ELR (cell line): ENCODE measurements at places on chromosomes 11 and 22.

- DNase-seq: no peak
Measured at GRCh38 chr11:110061296-110061695, 31.9 kb upstream of the ZC3H12C start.

DNA sequence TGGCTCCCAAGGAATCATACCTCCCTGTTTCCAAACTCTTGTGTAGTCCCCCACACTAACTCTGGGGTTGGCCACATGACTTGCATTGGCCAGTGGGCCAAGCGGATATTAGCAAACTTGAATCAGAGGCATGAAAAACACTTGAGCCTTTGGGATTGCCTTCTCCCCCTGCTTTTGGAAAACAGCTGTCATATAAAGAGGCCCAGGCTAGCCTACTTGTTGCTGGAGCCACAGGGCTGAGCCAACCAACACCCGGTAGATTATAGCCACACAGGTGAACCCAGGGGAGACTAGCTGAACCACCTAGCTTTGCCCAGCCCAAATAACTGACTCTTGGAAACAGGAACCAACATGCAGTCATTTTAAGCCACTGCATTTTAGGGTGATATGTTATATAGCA is 354.8 kb downstream of the TENM4 start:
- DNase-seq: no peak

GRCh38 chr11:76630600-76631281 is 39.8 kb downstream of the LRRC32 start:
- DNase-seq: no peak

- no peak for DNase-seq
Measured at GRCh38 chr11:70503468-70504221, 105.3 kb downstream of the CTTN start.

DNA sequence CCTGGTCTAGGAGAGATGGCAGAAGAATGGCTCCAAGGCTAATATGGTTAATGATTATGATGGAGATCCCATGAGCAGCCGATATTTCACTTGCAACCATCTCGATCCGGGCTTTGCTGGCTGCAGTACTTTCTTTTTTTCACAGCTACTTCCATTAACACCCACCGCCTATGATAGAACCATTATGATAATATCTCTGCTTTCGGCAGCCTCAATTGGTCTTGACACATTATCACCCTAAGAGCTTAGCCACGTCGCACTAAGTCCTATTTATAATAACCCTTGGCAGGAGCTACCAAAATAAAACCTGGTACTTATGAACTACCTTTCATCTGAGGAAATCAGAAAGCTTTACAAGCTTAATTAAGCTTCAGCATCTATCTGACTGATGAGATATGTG is 7.6 kb upstream of the FJX1 start:
- DNase-seq: no peak

- DNase-seq: no peak
Measured at GRCh38 chr22:35305525-35306070, 5.9 kb downstream of the TOM1 start.

DNA sequence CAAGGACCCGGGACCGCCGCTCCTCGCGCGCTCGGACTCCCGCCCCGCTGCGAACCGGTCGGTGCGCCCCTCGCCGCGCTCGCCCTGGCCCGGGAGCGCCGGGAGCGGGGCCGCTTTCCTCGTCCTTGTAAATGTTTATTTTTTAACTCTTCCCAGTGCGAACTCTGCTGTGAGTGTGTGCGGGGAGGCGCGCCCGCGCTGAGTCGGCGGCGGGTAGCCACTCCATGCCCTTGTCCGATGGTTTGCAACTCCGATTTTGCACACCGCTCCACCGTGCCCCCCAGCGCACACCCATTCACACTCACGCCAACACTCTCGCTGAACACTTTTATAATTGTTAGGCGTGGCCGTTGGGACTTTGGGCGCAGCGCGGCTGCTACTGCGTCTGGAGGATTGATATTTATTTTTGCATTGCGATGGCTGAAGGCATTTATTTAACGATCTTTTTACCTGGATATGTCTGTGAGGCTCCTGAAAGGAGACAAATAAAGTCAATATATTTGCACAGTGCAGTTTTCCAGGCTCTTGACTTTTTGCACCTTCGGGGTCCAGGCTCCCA is 1.0 kb downstream of the C11orf96 start:
- peak; percentile 17 for DNase-seq

DNA sequence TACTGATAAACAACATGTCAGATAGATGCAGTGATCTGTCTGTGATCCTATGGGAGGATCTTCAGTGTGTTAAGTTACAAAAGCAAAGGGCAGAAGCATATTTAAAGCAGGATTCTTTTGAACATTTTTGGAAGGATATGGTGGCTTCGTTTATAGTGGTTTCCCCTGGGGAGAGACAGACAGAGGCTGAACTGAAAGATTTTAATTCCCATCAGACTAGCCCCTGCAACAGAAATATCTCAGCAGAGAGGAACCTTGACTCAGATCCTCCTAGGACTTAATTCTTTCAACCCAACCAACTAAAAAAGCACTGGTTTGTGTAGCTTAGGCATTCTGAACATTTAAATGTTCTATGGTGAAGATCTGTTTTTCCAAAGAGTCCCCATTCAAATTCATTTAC is 5.7 kb downstream of the CLTCL1 start:
- DNase-seq: no peak

DNA sequence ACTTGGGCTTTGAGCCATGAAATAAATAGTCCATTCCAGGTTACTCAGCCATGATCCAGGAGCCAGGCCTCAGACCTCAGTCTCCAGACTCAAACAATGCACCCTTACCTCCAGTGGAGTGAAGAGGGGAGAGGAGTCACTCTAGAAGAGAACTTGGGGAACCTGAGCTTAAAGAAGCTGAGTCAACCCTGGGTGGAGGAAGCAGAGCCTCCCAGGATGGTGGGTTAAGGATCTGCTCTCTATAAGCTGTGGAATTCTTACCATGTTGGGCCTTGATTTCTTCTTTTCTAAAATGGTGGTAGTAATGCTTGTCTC is 113.2 kb downstream of the NECTIN1 start:
- DNase-seq: no peak
